ENCODE measurements at places on chromosomes 6 and 20.

GRCh38 chr6:163670336-163670735, 255.8 kb downstream of the QKI start:
- no peak for DNase-seq

GRCh38 chr6:85389151-85389797, 60.6 kb upstream of the NT5E start:
- DNase-seq, result no peak

DNA sequence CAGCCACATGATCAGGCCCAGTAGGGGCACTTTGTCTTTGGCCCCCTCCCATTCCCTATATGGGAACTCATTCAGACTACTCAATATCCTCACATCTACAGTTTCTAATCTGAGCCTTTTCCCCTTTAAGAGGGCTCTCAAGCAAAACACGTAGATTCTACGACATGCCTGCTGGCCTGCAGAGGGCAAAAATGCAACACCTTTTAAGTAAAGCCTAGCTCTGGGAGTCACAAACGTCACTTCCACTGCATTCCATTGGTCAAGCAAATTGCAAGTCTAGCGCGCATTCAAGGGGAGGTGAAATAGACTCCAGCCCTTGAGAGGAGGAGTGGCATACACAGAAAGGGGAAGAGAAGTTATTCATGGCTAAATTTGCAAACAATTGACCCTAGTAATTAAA, 70.6 kb downstream of the CDC40 start:
- DNase-seq, result no peak

DNA sequence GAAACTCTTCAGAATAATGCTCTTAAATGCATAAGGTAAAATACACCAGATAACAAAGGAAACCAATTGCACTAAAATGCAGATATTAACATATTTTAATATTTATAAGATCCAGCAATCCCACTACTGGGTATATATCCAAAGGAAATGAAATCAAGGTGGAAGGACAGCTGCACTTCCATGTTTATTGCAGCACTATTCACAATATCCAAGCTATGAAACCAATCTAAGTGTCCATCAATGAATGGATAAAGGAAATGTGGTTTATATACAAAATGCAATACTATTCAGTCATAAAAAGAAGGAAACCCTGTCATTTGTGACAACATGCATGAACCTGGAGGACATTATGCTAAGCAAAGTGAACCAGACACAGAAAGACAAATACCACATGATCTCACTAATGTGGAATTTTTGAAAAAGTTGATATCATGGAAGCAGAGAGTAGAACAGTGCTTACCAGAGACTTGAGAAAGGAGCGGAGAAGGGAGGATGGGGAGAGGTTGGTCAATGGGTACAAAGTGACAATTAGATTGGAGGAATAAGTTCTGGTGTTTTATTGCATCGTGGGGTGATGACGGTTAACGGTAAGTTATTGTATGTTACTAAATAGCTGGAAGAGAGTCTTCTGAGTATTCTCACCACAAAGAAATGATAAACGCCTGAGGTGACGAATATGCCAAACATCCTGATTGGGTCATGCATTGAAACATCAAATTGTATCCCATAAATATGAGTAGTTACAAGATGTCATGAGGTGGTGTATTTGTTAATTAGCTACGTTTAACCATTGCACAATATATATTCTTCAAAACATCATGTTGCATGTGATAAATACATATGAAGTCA, 37.9 kb upstream of the RNF24 start:
- DNase-seq, result no peak

DNA sequence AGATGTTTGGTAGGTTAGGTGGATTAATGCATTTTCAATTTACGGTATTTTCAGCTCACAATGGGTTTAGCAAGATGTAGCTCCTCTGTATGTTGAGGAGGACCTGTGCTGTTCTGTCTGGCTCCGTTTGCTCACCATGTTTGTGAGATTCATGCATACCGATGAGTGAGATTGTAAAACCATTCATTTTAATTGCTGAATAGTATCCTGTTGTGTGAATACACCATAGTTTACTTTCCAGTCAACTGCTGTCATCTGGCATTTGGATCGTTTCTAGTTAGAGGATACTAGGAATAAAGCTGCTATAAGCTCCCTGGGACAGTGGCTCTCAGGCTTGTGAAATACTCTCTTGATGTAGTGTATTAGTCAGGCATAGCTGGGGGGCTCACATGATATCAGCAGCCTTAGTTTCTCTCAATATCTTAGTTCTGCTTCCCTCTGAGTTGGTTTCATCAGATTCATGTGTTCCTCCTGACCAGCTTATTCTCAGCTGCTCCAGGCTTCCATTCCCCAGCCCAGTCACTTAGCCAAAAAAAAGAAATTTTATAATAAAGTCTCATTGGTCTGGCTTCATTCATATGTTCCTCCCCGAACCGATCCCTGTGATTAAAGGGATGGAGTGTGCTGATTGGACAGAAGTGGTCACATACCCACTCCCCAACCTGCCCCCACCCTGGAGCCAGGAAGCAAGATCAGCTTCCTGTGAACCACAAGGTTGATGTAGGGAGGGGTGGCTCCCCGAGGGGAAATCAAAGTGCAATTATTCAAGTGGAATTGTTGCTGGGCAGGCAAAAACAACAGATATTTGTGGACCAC, 10.9 kb upstream of the B4GALT5 start:
- peak; percentile 28 for DNase-seq

- peak; percentile 36 for DNase-seq
Observed at GRCh38 chr6:134621858-134622257, 303.9 kb upstream of the SGK1 start.

DNA sequence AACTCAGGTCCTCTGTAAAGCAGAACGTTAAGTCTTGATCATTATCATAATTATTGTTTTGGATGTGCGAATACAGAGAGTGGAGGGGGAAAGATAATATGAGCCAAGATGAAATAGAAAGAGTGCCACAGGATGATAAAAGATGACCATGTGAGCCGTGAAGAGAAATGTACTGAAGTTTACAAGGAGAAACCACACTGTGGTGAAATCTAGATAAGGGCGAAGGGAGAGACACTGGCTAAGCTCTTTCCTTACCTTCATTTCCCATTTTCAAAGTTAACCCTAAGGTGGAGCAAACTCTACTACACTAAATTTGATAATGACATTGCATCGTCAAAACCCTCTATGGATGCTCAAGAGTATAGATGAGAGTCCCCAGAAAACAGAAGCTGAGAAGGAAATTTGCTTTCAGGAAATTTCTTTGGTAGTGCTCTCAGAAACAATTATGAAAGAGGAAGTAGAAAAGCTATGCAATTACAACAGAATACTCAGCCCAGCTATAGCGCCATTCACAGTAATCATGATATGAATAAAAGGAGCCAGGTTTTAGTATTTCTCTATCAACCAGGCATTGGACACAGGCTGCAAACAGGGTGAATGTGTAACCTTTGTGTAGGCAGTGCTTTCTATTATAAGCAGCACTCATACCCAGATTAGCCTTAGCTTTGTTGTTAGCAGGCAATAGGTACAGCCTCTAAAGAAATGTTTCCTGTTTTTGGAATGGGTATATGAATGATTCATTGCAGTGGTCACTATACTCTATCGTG, 1080.7 kb downstream of the GRIK2 start:
- no peak for DNase-seq

DNA sequence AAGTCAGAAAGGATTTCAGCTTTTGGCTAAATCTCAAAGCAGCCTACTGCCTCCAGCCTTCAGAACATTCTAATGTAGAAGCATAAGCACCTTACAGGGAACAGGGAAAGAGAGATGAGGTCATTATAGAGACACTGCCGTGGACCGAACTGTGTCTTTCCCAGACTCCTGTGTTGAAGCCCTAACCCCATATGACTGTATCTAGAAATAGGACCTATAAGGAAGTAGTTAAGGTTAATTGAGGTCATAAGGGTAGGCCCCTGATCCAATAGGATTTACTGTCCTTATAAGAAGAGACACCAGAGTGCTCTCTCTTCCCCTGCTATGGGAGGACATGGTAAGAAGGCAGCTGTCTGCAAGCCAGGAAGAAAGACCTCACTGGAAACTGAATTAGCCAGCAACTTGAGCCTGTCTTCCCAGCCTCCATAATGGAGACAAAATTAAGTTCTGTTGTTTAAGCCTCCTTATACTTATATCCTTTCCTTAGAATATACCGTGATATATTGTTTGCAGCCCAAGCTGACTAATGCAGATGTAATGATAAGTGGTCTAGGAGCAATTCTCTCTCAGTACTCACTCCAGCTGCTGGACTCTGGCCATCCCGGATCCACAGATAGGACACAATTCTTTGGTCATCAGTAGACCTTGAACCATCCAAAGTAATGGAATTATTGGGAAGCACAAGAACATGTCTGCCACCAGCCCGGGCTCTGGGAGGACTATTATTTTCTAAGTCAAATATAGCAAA, 71.4 kb downstream of the ALDH5A1 start:
- DNase-seq, result no peak

DNA sequence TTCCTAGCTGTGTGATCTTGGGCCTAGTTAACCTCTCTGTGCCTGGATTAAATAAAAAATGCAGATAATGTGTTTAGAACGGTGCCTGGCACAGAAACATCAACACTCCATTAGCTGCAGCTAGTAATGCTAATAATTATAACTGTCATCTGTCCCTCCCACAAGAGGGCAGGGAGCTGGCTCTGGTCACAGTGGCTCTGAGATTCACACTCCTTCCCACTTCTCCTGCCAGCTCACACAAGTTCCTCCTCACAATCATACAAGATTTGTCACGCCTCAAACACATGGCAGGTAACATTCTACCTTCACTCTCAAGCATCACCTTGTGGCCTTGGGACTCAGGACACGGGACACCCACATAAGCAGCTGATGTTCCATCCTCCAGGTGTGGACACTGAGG, 2.4 kb downstream of the ADA start:
- DNase-seq, result no peak

GRCh38 chr6:25973923-25974555, 11.4 kb downstream of the TRIM38 start:
- no peak for DNase-seq

- no peak for DNase-seq
Observed at GRCh38 chr6:161889324-161889723, 615.5 kb upstream of the AGPAT4 start.

- no peak for DNase-seq
Observed at GRCh38 chr6:71179249-71179885, 109.2 kb upstream of the OGFRL1 start.

GRCh38 chr6:2916158-2916925, 13.2 kb upstream of the SERPINB9 start:
- no peak for DNase-seq

GRCh38 chr6:43492673-43493072, 15.3 kb downstream of the TJAP1 start:
- no peak for DNase-seq

DNA sequence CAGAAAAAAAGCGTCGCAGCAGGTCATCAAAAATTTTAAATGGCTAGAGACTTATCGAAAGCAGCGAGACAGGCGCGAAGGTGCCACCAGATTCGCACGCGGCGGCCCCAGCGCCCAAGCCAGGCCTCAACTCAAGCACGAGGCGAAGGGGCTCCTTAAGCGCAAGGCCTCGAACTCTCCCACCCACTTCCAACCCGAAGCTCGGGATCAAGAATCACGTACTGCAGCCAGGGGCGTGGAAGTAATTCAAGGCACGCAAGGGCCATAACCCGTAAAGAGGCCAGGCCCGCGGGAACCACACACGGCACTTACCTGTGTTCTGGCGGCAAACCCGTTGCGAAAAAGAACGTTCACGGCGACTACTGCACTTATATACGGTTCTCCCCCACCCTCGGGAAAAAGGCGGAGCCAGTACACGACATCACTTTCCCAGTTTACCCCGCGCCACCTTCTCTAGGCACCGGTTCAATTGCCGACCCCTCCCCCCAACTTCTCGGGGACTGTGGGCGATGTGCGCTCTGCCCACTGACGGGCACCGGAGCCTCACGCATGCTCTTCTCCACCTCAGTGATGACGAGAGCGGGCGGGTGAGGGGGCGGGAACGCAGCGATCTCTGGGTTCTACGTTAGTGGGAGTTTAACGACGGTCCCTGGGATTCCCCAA, at the start of gene EEF1A1:
Gene EEF1A1 (minus strand): TSS at position 345 of the 663 bp plus-strand sequence. CDS start 1,006 bp downstream, outside the sequence.
- peak; percentile 98 for DNase-seq

- no peak for DNase-seq
Observed at GRCh38 chr20:58246346-58246745, 17.9 kb upstream of the ANKRD60 start.

DNA sequence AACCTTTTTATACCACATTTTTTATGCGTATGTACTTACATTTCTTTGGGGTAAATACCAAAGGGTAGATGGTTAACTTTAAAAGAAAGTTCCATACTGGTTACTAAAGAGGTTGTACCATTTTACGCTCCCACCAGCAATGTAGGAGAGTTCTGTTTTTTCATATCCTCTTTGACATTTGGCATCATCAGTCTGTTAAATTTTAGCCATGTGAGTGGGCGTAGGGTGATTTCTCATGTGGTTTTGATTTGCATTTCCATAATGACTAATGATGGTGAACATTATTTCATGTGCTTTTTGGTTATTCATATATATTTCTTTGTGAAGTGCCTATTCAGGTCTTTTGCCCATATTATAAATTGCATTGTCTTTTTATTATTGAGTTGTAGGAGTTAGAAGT, 194.2 kb downstream of the PRL start:
- no peak for DNase-seq

DNA sequence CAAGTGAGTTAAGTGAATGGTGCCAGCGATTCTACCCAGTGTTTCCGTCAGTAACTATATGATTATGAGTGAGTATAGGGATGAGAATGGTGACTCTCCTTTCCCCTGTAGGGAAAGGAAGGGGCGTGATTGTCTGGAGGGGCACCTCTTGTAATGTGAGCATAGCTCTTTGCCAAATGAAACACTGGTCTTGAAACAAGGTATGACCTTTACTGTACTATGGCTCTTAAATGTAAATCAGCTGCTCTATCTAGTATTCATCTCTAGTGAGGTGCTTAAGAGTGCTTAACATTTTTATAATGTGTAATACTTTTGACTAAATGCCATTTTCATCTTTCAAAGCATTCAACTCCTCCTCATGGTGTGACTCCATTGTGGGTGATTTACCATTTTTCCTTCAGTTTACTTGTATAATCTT, 11.0 kb downstream of the PANK2 start:
- no peak for DNase-seq

- no peak for DNase-seq
Observed at GRCh38 chr20:3701061-3701998, 11.1 kb downstream of the SIGLEC1 start.

DNA sequence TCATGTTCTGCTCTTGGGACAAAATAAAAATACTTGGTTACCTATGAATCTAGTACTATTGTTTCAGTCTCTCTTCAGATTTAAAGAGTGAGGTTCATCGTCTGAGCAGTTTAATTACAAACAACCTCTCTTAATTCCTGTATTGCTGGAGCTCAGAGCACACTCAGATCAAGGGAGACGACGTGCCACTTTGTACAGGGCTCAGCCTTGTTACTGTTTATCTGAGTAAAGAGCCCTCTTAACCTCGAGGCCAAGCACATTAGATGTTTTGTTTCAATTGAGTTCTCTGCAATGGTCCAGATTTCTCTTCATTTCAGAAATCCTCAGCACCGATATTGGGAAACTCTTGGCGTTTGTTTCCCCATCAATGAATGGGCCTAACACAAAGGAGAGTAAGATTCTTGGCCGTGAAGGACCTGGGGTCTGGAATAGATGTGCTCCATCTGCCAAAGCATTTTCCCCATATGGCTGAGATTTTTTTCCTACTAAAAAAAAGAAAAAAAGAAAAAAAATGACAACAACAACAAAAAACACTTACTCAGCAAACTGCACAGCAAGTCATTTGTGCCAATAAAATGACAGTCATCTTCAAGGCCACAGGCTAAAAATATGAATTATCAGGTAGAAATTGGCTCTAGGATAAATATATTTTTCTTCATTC, 82.6 kb upstream of the CCN6 start:
- DNase-seq, result no peak
